ENCODE measurements at places on chromosomes 11 and 22. TPM values are rescaled to one million over a fixed set of nuclear protein-coding genes. Genes with fewer than 3 reads are reported as not detected.

- no peaks in the 10 kb centered on the region for H3K36me3 ChIP-seq
- H3K4me3 ChIP-seq: no peak overlapping the region
- H3K4me1 ChIP-seq: no peaks in the 10 kb centered on the region
- peaks cover 2% of the 10 kb centered on the region for H3K27me3 ChIP-seq
- peak; percentile 41 for DNase-seq
These were observed 2.8 kb upstream of the OR51M1 start for GRCh38 chr11:5380740-5381342.

DNA sequence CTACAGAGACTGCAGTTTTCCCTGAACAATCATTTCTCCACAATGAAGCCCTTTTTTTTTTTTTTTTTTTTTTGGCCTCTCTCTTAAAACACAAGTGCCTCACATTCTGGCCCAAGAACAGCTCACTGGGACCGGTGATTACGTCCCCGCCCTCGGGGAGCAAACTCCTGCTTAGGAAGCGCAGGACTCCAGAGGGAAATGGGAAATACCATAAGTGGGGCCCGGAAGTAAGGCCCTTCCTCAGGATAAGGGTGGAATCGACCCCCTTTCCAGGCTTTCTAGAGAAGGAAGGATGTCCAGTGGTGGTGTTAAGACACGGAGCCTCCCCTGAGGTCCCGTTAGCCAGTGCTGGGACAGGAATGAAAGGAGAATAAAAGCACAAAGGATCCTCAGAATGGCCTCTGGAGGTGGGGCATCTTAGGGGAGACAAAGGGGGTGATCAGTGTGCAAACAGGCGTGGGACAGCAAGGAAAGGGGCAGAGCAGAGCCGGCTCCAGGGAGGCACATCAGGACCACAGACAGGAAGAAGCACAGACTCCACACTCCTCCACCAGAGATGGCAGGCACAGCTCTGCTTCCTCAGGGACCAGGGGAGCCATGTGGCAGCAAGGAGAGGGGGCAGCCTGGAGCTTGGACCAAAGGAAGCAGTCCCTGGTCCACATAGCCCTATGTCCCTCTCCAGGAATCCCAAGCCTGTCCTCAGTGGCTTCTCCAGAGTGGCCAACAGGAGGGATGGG lies 61.3 kb downstream of the CHST1 start:
- H3K27me3 ChIP-seq: peaks cover 31% of the 10 kb centered on the region
- no peak for DNase-seq
- H3K4me3 ChIP-seq: no peak overlapping the region

DNA sequence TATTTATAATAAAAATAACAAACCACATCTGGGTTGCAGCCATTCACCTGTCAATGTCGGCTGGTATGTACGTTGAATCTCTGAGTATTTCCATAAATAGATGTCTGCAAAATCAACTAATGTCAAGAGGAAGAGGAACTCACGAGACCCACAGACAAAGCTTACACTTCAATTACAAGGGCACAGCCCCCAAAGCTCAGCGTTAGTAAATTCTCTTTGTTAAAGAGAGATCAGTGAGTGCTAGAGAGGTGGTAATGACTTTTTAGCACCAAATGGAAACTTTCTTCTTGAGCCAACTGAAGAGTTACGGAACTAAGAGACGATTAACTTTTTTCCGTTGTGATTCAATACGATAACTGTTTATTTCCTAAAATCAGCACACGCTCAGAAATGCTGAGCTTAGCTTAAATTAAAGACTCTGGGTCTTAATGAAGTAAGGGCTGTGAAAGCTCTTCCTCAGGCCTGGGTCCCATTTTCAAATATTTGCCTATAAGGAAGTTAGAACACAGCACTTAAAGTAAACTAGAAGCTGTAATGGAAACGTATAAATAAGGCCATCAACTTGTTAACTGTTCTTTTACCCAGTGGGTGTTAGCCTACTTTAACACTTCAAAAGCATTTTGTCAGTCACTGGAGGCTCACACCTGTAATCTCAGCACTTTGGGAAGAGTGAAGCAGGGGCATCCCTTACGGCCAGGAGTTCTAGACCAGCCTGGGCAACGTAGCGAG lies 22.8 kb upstream of the TFIP11 start:
- peaks cover 3% of the 10 kb centered on the region for H3K4me1 ChIP-seq
- peaks cover 8% of the 10 kb centered on the region for H3K36me3 ChIP-seq
- no peak overlapping the region for H3K4me3 ChIP-seq
- H3K27ac ChIP-seq: no peak overlapping the region
- no peaks in the 10 kb centered on the region for H3K27me3 ChIP-seq

DNA sequence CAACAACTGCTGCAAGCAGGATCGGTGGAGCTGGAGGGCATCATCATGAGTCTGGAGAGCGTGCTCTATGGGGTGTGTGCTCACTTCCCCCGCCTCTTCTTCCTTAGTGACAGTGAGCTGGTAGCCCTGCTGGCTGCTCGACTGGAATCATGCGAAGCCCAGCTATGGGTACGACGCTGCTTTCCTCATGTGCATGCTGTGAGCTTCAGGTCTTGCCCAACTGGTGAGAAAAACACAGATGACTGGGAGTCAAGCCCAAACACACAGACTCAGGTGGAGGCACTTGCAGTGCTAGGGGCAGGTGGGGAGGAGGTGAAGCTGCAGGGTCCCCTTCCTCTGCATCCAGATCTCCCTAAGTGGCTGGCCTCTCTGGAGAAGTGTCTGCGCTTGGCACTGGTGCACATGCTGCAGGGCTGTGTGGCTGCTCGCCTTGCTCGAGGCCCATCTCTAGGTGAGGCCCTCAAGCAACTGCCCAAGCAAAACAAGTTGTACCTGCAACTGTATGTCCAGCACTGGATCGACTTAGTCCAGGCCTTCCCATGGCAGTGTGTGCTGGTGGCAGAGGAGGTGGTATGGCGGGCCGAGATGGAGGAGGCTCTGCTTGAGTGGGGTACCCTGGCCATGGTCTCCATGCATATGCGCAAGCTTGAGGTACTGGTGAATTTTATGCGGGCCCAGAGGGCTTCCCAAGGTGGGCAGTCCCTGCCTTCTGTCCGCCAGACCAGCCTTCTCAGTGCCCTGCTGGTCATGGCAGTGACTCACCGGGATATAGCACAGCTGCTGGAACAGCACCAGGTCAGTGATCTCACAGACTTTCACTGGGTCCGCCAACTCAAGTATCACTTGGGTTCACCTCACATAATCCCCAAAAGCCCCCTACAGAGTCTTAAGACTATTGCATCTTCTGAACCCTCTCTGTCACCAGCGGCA lies 48.1 kb downstream of the DNHD1 start:
- no peak overlapping the region for H3K4me3 ChIP-seq
- H3K36me3 ChIP-seq: no peaks in the 10 kb centered on the region
- H3K27ac ChIP-seq: no peak overlapping the region
- no peaks in the 10 kb centered on the region for H3K27me3 ChIP-seq
- no peaks in the 10 kb centered on the region for H3K4me1 ChIP-seq

- H3K36me3 ChIP-seq: peaks cover 5% of the 10 kb centered on the region
- no peak overlapping the region for H3K27ac ChIP-seq
- H3K27me3 ChIP-seq: peaks cover 18% of the 10 kb centered on the region
- H3K4me1 ChIP-seq: peaks cover 3% of the 10 kb centered on the region
These were observed 19.7 kb downstream of the EPS8L2 start for GRCh38 chr11:725624-726202.

DNA sequence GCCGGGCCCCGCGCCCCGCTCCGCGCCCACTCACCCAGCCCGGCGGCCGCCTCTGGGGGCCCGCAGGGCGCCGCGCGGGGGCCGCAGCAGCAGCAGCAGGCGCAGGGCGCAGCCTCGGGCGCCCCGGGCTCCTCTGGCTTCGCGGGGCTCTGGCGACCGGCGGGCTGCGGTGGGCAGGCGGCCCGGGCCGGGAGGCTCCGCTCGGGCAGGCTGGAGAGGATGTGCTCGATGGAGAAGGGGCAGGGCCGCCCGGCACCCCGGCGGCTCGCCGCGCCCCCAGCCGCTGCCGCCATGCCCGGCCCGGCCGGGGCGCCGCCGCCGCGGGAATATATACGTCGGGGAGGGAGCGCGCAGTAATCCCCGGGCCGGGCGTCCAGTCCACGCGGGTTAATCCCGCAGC lies at the start of gene GSC2:
GSC2 (minus strand) TSS at position 302 of the 400 bp plus-strand sequence; CDS start at position 293, 9 bp downstream.
- peaks cover 80% of the 10 kb centered on the region for H3K27me3 ChIP-seq
- peaks cover 3% of the 10 kb centered on the region for H3K4me1 ChIP-seq
- H3K4me3 ChIP-seq: peak within 1 kb of the TSS; percentile 46
- no peaks in the 10 kb centered on the region for H3K36me3 ChIP-seq

DNA sequence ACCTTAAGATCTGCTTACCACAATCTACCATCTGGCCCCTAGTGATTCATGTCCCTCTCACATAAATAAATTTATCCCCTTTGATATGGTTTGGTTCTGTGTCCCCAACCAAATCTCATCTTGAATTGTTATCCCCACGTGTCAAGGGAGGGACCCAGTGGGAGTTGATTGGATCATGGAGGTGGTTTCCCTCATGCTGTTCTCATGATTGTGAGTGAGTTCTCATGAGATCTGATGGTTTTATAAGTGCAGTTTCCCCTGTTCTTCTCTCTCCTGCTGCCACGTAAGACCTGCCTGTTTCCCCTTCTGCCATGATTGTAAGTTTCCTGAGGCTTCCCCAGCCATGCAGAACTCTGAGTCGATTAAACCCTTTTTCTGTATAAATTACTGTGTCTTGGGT lies 37.2 kb downstream of the OR2AG2 start:
- H3K27me3 ChIP-seq: peaks cover 9% of the 10 kb centered on the region
- peaks cover 2% of the 10 kb centered on the region for H3K4me1 ChIP-seq
- no peak for DNase-seq
- H3K27ac ChIP-seq: no peak overlapping the region

GRCh38 chr11:78465169-78465942 lies 47.7 kb upstream of the GAB2 start:
- H3K36me3 ChIP-seq: peaks cover 32% of the 10 kb centered on the region
- no peak overlapping the region for H3K4me3 ChIP-seq
- H3K4me1 ChIP-seq: no peaks in the 10 kb centered on the region
- no peak overlapping the region for H3K27ac ChIP-seq

DNA sequence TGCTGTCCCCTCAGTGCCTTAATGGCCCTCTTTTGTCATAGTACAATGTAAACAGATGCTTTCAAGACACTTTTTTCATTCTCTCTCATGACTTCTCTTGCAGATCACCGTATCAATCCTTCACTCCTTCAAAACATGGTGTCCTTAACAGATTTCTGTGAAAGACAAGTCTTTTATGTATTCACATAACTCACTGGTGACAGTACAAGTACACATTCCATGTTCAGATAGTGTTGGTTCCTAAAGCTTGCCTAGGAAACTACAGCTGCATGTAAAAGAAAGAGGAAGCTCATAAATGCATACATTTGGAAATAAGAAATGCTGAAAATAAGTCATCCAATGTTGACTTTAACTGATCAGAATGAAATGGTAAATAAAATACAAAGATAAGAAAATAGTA lies 5.0 kb upstream of the OR52E6 start:
- no peak overlapping the region for H3K4me3 ChIP-seq
- H3K27me3 ChIP-seq: no peaks in the 10 kb centered on the region
- H3K4me1 ChIP-seq: no peaks in the 10 kb centered on the region
- H3K27ac ChIP-seq: no peak overlapping the region
- DNase-seq: no peak

DNA sequence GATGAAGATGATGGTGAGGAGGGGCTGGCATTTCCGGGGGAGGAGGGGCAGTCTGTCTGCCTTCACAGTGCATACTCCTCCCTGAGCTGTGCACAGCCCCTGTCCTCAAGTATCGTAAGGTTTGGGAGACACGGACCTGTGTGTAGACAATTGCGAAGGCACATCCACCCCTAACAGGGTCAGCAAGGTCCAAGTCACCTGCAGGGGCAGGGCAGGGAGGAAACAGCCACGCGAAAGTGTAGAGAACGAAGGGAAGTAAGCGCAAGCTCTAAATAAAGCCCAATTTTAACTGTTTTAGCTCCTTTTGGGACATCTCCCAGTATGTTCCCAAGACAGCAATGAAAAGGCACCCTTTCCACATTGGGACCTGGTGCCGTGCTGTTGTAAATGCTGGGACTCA lies 448.2 kb downstream of the TBC1D22A start:
- no peaks in the 10 kb centered on the region for H3K4me1 ChIP-seq
- no peak overlapping the region for H3K27ac ChIP-seq
- no peak for DNase-seq
- no peak overlapping the region for H3K4me3 ChIP-seq
- peaks cover 6% of the 10 kb centered on the region for H3K36me3 ChIP-seq

DNA sequence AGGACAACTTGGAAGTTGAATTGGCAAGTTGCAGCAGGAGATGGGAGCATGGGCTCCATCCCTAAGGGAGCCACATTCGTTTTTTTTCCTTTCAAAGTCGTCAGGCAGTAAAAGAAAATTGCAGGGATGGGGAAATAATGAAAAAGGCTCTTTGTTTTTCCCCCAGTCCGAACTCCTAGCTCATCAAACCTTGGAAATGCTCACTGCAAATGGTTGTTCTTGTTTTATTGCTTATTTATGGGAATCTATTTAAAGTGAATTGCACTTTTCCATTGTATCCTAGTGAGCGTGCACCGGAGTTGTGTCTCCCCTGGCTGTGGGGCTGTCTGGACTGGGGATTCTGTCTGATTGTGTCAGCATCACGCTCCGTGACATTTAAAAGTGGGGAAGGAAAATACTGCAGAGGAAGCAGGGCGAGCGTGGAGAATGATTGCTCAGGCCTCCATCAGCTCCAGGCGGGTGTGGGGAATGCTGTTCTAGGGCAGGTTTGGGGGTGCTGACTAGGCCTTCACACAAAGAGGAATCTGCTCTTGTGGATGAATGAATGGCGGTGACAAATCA lies 306.4 kb downstream of the KIRREL3 start:
- no peak overlapping the region for H3K4me3 ChIP-seq
- DNase-seq: no peak
- H3K36me3 ChIP-seq: no peaks in the 10 kb centered on the region
- peaks cover 24% of the 10 kb centered on the region for H3K27me3 ChIP-seq

GRCh38 chr22:48299801-48300200 lies 1527.9 kb downstream of the BRD1 start:
- H3K4me1 ChIP-seq: no peaks in the 10 kb centered on the region
- no peak for DNase-seq
- peaks cover 8% of the 10 kb centered on the region for H3K27me3 ChIP-seq

Gene CSTPP1
- 44.7 TPM for total RNA-seq

Gene SCGB1A1
- total RNA-seq: not detected

Gene ISX
- 2.6 TPM for total RNA-seq

Gene ME3
- total RNA-seq: 8.4 TPM
